ENCODE measurements at places on chromosomes 1 and 21.

DNA sequence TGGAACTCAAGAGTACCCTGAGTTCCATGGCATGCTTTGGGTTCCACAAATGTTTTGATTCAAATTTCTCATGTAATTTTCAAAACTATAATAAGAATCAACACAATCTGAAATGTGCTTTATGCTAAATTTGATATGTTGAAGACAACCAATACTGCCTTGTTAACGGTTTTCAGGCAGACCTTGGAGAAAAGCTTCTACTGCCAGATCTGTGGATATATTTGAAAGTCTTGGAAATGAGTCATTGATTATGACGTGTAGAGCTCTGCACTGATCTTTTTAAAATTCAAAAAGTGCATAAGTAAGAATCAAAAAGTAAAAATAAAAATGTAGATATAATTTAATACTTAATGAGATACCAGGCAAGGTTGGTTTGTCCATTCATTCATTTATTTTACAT lies 74.0 kb upstream of the TNR start:
- no peak for DNase-seq

DNA sequence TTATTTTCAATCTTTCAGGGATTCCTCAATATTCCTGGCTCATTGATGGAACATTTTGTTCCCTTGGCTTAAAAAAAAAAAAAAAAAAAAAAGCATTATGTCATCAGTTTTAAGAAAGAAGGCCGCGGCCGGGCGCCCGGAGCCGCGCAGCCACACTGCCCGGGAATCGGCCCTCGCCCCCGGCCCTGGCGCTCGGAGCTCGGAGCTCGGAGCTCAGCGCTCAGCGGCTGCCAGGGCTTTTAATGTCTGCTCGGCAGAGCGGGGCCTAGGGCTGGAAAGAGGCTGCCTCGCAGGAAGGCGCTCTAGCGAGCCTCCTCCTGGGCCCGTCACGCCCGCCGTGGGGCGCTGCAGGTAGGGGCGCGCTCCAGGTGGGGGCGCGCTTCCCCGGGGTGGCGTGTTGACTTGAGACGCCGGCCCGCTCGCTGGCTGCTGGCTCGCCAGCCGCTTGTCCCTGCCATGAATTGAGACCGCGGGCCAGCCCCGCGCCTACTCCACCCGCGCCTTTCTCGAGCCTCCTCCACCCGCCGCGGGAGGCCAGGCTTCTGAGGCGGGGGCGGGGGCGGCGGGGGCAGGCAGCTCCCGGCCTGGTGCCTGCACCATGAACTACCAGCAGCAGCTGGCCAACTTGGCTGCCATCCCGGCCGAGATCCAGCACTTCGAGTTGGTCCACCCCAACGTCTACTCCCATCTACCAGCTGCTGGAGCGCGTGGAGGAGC lies 5.4 kb upstream of the TDRD5 start:
- DNase-seq: no peak

- DNase-seq: peak; percentile 34
Observed at GRCh38 chr1:86868477-86868876, 45.4 kb downstream of the SELENOF start.

DNA sequence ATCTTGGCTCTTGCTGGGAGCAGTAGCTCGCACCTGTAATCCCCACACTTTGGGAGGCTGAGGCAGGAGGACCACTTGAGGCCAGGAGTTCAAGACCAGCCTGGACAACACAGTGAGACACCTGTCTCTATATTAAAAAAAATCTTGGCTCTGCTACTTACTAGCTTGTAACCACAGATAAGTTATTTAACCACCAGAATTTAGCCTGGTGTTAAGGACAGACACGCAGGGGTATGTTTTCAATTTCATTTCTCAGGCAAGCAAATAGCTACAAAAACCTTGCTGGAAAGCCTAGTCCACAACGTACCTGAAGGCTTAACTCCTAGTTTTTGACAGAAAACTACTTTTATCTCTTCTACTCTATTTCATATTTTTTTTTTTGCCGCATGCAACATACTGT lies 24.8 kb upstream of the GFI1 start:
- DNase-seq: no peak

GRCh38 chr21:15274701-15275485 lies 210.1 kb upstream of the NRIP1 start:
- no peak for DNase-seq

- no peak for DNase-seq
Observed at GRCh38 chr1:214640431-214641213, 37.6 kb downstream of the CENPF start.

Measured in OCI-M1 (cell line).